ENCODE measurements at places on chromosomes 3 and 15. TPM values are rescaled to one million over a fixed set of nuclear protein-coding genes. Genes with fewer than 3 reads are reported as not detected.

Gene EFHB
- 2.5 TPM for polyA plus RNA-seq

GRCh38 chr15:30919877-30920550 lies 16.3 kb downstream of the FAN1 start:
- no peak for DNase-seq

DNA sequence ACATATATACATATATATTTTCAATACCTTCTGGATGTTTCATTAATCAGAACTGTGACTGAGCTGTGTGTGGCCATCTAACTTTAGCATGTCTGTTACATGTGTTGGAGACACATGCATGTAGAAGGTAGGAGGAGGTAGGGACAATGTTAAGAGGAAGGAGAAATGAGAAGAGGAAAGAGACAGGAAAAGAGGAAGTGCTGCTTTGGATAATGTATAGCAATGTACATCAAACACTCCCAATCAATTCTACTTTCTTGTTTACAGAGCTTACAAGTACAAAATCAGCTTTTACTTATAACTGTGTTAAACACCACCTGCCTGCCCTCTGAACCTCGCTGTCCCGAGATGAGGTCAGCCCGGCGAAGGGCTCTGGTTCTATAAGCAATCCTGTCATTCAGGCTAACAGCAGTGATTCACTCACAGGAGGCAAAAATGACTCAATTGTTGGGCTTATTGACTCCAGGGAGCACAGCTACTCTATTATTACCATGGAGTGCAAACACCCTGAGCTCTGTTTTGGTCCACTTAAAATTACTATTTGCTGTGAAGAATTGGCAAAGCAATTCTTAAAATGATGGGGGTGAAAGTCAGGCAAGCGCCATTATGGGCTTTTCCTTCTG lies 188.9 kb downstream of the MEIS2 start:
- DNase-seq = no peak

- DNase-seq = no peak
Observed at GRCh38 chr3:88149101-88149508, 654 bp upstream of the C3orf38 start.

DNA sequence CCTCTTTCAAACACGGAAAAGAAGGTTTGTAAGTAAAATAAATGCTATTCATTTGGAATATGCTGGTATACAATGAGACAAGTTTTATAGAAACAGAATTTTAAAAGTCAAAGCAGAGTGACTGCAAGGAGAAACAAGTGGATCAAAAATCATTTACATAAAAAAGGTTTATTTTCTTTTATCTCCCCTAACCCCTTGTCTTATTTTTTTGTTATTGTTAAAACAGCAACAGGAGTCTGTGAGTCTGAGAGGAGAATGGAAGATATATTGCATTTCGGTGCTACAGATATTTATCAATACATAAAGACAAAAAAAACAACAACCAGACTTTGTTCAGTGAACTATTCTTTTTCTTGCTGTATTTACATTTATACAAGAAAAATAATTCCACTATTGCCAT lies 1116.4 kb downstream of the OTOL1 start:
- no peak for DNase-seq

GRCh38 chr3:129888771-129889170 lies 4.7 kb downstream of the TMCC1 start:
- DNase-seq = no peak

GRCh38 chr3:196684548-196685407 lies 27.3 kb downstream of the CEP19 start:
- peak; percentile 71 for DNase-seq
